ENCODE measurements at places on chromosomes 5 and 9.
A peak's percentile ranks its signal among the peaks of the same experiment; 100 is the strongest.

DNA sequence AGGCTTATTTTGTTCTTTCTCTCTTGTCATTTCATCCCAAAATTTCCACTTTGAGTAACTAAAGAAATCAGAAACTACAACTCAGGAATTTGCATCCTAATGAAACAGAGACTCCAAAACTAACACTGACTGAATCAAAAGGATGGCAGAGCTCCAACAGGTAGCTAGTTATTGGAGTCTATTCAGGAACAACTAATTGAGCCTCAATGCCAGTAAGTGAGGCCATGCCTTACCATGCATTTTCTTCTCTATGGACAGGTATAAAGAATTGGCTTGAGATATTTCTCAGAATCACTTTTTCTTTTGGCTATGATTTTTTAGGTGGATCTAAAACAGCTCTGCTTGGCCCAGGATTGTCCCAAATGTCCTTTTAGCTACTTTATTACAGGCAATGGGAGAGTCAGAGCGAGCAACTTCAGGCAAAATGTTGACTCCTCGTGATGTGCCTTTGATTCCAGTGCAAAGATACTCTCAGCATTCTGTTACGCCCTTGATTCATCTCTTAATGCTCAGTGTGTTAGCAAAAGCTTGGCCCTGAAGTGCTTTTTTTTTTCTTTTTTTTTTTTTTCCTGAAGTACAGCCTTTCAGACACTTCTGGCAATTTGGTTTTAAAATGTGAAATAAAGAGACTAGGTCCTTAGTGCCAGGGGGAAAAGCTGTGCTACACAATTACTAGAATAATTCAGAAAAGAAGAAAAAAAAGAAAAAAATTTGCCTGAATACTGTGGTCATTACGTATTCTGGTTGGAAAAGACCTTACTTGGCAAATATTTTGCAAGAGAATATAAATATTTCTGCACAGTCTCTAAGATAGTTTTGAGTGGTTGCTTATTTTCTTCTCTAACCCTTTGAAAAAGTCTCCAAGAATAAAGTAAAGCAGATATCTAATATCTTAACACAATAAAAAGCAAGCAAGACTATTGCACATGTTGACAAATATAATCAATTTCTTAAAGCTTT, 423.7 kb downstream of the ANXA1 start:
- no peak for DNase-seq

GRCh38 chr9:135480071-135480939, 723 bp downstream of the PPP1R26 start:
- DNase-seq, result no peak

DNA sequence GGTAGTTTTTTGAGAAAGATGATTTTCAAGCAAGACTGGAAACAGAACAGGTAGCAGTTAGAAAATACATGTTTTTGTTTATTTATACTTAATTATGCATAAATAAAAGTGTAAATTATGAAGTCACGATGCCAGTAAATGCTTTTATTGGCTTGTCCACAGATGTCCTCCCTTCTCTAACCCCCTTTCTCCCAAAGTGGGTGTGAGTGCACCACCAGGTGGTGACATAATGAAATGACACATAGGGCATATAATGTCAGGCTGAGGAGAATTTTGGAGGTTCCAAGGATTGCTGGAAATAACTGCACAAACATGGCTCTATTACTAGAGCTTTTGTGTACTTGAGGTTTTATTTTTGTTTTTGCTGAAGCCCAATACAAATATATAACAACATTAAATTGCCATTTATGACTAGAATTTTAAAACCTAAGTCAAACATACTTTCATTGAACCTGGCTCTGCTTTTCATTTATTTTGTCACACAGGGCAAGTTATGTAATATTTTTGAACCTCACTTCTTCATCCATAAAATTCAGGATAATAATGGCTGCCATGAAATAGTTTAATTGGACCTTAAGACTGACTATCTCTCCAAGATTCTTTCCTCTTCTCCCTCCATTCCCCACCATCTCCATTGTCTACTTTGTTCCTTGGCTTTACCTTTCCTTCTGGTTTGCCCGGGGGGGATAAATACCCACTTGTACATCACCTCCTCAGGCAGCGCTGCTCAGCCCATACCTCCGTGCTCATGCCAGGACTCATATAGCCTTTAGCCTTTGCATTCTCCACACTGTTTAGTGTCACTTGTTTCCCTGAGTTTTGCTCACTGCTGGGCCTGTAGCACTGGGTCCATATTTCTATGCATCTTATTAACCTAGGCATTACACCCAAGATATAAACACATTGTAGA, 168.8 kb downstream of the PDE4D start:
- peak; percentile 9 for DNase-seq

DNA sequence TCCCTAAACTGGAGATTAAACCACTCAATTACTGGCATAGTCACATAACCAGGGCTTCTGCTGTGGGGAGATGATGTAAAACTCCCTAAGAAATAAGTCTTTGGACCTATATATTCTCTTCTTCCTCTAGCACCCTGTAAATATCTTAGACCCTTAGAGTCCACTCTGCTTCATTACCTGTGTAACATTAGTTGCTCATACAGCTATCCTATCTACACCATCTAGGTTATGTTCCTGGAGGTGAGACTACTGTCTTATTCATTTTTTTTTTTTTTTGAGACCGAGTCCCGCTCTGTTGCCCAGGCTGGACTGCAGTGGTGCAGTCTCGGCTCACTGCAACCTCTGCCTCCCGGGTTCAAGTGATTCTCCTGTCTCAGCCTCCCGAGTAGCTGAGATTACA, 9.6 kb upstream of the TICAM2 start:
- no peak for DNase-seq

DNA sequence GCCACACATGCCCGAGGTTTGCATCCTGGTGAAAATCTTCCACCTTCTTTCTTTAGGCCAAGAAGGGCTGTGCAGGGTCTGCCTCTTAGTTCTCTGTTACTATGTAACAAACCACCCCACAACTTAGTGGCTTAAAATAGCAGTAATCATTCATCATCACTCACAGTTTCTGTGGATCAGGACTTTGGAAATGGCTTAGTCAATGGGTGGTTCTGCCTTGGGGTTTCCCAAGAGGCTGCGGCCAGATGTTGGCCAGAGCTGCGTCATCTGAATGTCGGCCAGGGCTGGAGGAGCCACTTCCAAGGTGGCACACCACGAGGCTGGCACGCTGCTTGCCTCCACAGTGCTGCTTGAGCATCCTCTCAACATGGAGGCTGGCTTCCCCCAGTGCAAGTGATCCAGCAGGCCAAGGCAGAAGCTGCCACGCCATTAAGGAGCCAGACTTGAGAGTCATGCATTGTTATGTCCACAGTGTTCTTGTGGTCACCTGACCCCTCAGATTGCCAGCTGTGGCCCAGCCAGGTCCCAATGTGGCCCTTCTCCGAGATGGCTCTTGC, 135.2 kb downstream of the RXRA start:
- no peak for DNase-seq

- DNase-seq, result no peak
These were observed 169.0 kb upstream of the NREP start for GRCh38 chr5:111926026-111926425.

GRCh38 chr5:119088438-119088837, 17.6 kb downstream of the DMXL1 start:
- DNase-seq, result no peak

DNA sequence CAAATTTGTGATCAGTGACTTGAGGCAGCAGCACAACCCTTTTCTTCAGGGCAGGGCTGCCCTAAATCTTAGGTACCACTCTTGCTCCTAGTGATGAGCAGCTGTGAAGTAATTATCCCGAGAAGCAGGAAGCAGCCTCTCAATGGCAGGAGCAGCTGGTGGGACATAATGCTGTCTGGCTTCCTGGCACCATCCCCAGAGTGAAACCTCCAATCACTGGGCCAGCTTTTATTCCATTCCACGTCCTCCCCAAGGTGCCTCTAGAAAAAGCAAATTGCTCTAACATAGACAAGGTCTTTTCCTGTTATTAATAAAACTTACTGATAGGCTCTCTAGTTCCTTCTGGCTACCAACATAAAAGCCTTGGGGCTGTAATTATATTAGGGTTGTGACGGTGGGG, 154.0 kb downstream of the FRMD3 start:
- DNase-seq, result no peak

- DNase-seq, result no peak
These were observed 1106.6 kb upstream of the CDH18 start for GRCh38 chr5:21094619-21095018.

GRCh38 chr9:91412941-91413340, 10.7 kb downstream of the NFIL3 start:
- DNase-seq, result no peak

DNA sequence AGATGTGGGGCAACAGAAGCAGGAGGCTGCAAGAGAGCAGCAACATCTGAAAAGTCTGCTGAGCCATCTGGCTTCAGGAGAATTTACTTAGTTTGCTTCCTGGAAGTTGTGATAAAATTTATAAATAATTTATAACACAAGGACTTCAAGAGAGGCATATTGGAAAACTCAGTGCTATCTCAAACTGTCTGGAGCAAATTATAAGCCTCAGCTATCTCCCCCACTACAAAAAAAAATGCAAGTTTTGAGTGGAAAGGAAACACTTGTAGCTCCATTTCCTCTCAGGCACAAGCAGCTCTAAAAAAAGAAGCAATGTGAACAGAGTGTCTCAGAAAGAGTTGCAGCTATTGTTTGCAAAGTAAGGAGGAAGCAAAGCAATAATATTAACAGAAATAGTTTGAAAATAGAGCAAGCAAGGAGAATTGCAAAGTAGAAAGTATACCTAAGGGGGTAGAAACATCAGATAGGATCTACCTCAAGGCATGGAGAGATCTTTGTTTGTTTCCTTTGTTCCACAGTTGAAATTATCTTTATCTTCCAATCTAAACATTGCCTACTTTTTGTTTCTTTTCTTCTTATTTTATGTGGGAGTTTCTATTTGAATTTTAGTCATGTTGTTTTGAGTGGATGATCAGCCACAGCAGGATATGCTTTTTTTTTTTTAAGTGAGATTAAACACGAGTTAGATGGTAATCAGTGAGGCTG, 55.9 kb upstream of the IL6ST start:
- no peak for DNase-seq

GRCh38 chr9:101029315-101030085, 973 bp downstream of the PLPPR1 start:
- no peak for DNase-seq

DNA sequence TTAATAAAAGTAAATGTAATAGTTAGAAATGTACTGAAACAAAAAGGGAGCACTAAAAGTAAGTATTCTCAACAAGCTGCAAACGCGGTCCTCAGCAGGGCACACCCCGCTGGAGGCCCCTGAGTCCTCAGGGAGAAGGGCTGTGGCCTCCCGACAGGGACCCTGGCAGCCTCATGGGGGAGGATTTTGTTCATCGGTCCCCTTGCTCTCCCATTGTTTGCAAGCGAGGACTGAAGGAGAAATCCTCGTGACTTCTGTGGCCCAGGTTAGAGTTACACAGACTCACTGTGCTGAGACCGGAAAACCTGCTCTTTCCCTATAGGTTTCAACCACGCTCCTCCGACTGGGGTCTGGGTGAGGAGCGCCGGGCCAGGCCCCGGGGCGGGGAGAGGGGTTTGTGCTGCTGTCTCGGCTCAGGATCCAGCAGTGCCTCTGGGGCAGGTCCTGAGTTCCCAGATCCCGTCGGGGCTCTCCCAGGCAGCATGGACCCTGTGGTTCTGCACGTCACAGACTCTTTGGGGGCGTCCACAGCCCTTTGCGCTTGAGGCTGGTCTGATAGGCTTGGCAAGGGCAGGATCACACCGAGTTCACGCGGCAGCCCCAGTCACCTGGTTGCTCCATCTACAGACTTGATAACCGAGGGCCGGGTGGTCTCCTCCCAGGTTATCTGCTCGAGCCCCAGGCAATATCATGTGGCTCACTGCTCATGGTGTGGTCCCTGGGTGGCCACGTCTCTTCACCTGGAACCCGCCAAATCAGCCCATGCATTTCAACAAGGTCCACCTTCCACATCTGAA, 38.8 kb downstream of the MRPL36 start:
- no peak for DNase-seq

- DNase-seq, result no peak
These were observed 48.4 kb upstream of the TUT7 start for GRCh38 chr9:86402591-86402990.

GRCh38 chr5:75567710-75568109, 43.5 kb upstream of the ANKDD1B start:
- peak; percentile 11 for DNase-seq

GRCh38 chr5:107231191-107231590, 439.5 kb downstream of the EFNA5 start:
- no peak for DNase-seq

DNA sequence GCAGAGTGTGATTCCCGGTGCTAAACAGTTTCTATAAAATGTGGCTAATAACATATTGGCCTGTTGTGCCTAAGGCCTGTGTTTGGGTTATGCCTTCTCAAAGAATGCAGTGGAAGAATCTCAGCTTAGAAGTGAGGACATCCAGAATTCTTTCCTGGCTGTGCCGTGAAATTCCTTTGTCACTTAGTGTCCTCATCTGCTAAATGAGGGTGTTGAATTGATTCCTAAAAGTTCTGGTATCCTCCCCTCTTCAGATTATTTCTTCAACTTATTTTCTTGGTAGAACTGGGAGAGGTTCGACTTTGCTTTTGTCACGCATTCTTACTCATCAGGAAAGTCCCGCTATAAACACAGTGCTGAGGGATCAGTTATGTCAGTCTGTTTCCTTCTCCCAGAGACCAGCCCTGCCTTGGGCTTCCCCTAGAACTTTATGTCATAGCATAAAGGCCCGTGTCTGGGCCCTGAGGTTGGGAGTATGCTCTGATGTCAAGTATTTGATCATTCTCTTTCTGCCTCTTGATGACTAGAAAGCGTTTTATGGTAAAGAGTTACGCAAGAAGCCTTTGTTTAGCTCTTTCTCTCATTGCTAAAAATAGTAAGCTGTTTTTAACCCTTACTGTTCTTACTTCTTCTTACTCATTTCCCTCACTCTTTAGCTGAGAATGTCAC, 29.5 kb downstream of the MTAP start:
- DNase-seq, result peak; percentile 28

- no peak for DNase-seq
These were observed 1503.0 kb downstream of the EFNA5 start for GRCh38 chr5:106167766-106168165.

DNA sequence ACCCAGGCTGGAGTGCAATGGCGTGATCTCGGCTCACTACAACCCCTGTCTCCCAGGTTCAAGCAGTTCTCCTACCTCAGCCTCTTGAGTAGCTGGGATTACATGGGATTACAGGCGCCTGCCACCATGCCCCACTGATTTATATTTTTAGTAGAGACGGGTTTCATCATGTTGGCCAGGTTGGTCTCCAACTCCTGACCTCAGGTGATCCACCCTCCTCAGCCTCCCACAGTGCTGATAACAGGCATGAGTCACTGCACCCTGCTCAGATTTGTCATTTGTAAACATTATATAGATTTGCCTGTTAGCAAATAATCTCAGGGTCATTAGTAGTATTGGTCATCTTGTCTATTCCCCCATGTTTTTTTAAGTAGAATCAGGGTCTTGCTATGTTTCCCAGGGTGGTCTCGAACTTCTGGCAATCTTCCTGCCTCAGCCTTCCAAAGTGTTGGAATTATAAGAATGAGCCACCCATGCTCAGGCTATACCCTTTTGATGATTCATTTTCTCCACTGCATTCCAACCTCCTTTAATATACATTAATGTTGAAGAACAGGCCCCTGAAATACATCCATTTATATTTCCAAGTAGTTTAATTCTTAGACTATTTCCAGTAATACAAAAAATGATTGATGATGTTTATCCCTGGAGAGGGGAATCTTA, 17.3 kb downstream of the CENPH start:
- DNase-seq, result no peak

- DNase-seq, result no peak
These were observed 7.4 kb downstream of the NIPBL start for GRCh38 chr5:36883894-36884462.

GRCh38 chr9:97598461-97599288, 34.5 kb downstream of the TSTD2 start:
- peak; percentile 76 for DNase-seq
